ENCODE measurements at places on chromosomes 7 and 10.

DNA sequence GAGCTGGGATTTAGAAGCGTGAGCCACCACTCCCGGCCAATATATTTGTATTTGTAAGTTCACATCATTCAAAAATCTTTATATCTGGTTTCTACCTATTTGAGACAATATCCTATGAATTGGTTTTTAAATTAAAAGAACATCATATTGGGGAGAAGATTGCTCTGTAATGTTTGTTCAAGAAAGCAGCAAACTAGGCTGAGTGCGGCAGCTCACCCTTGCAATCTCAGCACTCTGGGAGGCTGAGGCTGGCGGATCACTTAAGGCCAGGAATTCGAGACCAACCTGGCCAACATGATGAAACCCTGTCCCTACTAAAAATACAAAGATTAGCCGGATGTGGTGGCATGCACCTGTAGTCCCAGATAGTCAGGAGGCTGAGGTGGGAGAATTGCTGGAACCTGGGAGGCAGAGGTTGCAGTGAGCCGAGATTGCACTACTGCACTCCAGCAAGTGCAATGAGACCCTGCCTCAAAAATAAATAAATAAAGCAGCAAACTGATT lies 9.4 kb downstream of the NIPSNAP2 start:
- DNase-seq, result no peak

GRCh38 chr7:105721571-105722104 lies 140.3 kb upstream of the EFCAB10 start:
- no peak for DNase-seq

DNA sequence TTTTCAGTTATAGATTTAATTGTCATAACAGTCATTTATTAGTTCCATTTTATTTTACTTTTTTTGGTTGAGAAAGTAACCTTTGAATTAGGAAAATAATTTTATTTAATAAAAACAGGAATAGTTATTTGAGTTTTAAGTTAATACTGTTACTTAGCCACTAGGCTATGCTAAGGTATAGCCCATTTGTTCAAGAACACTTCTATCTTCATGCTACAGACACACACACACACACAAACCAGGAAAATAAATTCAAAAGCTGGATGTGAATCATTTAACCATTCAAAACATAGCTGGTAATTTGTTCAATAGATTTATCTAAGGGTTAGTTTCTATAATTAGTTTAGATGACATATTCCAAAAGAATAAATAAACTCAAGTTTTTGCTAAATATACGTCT lies 148.4 kb downstream of the RNF133 start:
- no peak for DNase-seq

DNA sequence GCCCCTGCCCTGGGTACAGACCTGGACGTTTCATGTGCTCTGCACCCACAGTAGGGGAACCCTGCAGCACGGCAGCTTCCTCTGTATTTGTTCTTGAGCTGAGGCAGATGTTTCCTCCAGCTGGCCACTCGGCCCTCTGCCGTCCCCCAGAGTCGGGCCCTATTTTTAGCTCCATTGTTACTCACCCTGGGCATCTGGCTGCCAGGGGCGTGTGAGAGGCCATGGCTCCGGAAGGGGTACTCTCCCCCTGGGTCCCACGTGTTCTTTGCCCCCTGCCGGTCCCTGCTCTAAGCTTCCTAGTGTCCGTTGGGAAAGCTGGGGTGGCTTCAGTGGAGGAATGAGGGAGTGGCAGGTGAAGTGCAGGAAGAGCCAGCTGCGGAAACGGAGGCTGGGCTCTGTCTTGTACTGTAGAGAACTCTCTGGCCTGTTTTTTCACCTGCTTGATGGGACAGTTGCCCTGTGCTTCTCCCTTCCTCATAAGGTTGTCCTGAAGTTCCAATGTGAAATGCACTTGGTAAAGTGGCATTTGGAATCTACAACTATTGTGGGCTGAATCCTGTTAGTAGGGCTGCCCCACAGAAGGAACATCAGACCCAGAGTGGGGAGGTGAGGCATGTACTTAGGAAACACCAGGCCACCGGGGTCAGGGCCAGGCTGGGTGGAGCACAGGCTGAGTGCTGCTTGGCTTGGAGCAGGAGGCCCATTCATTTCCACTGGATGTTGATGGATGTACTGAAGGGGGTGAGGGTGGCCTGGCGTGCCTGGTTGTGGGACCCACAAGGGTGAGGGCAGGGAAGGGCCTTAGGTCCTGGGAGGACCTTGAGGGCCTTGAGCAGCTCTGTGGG lies 30.6 kb downstream of the PALD1 start:
- no peak for DNase-seq

DNA sequence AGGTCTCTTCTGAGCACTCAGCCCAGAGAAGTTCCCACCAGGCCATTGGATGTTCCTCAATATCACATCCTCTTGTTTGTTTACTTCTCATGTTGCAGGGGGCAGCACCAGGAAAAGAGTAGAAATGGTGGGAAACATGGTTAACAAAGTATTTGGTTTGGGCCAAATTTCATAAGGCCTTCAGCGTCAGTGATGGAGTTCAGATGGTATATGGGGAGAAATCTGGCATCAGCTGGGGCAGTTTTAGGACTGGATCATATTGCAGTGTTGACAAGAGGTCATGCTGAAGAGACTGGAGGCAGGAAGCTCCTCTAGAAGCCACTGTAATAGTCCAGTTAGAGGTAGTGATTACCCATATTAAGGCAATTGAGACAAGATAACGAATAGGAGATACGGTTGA lies 200.0 kb downstream of the WDR11 start:
- DNase-seq, result no peak

DNA sequence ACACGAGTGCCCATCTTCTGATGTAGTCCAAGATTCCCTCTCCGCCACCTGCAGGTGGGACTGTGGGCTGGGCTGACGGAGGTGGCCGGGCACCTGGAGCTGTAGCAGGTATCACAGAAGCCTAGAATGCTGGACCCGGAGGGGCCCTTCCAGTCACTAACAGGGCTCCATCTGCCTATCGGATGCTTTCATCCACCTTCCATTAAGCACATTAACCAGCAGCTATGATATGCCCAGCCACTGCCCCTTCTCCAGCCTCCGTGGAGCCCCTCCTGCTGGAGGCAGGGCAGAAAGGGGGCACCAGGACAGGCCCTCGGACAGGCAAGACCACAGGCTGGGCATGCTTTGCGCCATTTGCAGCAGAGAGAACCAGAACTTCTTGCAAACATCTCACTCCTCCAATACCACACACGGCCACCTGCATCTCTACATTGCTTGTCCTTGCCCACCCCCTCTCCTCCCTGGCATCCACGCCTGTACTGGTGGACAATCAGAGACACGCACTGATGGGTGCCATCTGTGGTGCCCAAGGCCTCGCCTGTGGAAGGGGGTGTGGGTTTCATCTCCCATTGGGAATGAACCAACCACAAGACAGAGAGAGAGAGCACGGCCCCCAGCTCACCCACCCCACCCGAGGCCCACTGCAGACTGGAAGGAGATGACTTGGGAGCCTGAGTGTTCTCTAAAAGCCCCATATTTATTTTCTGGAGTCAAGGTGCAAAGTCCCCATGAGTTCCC lies 16.8 kb downstream of the PRKAG2 start:
- no peak for DNase-seq

DNA sequence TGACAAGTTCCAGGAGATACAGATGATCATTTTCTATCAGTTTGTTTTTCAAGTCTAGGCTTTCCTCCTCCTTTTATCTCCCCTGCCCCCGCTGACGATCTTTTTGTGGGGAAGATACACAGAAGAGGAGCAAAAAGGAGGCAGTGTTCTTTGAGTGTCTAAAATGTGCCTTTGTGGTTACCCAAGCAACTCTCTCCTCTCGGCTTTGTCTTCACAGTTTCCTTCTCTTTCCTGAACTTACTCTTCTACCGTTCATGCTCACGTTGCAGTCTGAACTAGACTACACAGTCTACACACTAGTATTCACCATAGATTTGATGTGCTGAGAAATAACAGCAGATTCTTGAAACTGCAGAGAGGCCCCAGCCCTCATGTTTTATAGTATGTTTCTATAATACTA lies 23.6 kb downstream of the CEP41 start:
- no peak for DNase-seq

- no peak for DNase-seq
Measured at GRCh38 chr10:7107285-7107684, 303.5 kb downstream of the SFMBT2 start.

- DNase-seq, result no peak
Measured at GRCh38 chr7:80232979-80233724, 98.5 kb downstream of the GNAI1 start.

DNA sequence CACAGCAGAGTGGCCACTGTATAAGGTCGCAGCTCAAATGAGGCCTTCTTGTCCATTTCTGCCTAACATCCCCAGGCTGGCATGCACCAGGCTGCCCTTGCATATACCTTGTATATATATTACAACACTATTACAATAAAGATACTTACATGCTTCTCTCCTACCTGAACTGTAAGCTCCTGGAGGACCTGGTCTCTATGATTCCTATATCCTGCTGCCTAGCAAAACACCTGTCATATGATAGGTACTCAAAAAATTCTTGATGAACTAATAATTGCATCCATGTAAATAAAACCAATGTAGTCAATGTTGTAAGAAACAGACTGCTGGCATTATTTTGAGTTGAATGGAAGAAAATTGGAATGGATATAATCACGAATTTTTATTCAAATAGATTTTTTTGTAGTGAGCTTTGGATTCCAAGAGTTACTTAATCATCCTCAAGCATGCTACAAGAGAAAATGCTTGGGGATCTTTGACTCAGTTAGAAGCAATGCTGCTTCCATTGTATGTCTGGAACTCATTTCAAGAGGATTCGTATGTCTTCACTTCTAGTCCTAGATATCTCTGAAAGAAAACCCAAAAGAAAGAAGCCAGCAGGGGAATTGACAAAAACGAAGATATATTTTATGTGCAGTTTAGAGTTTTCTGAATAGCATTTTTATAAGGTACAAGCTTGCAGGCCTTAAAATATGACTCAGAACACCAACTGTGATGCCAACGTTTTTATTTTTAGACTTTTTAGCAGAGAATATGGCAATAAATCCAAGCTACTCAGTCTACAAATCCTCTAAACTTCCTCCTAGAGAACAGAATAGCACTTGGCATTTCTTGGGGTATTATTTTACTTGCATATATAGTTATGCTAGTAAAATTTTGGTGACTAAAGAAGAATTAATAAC lies 53.1 kb downstream of the OSBPL3 start:
- no peak for DNase-seq

GRCh38 chr7:45435131-45435530 lies 139.0 kb upstream of the ADCY1 start:
- DNase-seq, result no peak

GRCh38 chr10:77371848-77372799 lies 265.5 kb downstream of the KCNMA1 start:
- no peak for DNase-seq

DNA sequence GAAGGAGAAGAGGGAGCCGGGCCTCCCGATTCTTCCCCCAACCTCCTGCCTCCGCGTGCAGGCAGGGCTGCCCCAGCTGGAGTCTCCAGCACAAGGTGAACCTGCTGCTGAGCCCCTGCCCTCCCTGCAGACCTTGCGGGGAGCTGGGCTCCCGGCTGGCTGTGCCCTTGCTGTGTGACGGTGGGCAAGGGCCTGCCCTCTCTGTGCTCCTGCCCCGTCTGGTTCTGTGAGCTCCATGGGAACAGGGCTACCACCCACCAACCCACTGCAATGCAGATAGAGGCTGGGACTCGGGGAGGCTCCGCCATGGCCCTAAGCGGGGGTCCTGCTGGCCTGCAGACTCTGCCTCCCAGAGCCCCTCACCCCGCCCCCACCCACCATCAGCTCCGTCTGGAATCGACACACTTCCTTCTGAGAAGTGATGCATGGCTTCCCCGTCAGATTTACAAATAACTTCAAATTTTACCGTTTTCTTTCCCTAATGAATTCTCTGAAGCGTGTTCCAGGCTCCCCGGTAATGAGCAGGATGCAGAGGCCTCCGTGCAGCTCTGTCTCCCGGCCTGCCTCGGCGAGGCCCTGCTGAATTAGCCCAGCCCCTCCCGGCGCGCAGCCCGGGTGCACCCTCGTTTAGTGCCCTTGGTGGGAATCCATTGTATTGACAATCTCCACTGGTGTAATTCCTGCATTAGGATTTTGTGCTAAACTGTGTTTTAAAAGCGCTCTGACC lies 111.0 kb downstream of the MICALL2 start:
- DNase-seq, result no peak

DNA sequence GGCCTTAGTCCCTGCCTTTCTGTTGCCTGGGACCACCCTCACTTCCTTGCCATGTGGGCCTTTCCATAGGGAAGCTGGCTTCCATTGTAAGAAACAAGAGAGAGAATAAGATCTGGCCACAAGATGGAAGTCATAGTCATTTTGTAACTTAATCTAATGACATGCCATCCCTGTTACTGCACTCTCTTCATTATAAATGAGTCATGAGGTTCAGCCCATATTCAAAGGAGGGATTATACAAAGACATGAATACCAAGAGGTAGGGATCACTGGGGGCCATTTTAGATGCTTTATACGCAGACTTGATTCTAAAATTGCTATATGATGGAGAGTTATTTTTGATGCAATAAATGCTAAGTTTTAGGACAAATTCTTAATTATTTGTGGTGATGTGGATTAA lies 75.2 kb upstream of the CELF2 start:
- DNase-seq, result no peak

GRCh38 chr7:44306606-44307005 lies 18.8 kb downstream of the CAMK2B start:
- no peak for DNase-seq

- no peak for DNase-seq
Measured at GRCh38 chr10:49225218-49225876, 37.2 kb upstream of the TMEM273 start.

DNA sequence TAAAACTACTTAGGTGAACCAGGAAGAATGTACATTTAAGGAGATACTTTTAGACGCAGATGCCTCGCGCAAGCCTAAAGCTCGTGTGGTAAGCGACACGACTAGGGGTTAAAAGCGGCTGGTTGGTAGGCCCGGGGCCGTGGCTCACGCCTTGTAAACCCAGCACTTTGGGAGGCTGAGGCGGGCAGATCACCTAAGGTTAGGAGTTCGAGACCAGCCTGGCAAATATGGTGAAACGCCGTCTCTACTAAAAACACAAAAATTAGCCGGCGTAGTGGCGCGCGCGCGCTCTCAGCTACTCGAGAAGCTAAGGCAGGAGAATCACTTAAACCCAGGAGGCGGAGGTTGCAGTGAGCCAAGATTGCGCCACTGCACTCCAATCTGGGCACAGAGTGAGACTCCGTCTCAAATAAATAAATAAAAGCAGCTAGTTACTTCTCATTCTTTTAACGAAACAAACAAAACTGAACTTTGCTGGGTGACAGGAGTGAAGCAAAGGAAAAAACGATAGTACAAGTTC lies 879 bp downstream of the NUDT5 start:
- DNase-seq, result no peak

DNA sequence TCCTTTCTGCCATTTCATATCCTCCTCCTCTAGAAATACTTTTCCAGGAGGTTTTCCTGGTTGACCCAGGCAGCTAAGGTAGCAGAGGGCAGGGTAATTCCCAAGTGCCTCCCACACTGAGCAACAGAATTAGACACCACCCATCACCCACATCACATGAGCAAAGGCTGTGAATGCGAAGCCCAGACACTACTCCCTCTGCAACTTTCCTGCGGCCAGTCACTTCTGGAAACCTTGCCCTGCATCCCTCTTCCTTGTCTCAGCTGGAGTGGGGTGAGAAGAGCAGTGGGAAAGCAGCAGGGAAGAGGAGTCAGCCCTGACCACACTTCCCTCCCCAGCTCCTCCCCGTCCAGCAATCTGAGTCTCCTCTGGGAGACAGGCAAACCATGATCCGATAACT lies 15.2 kb downstream of the TMEM176B start:
- DNase-seq, result no peak
